ENCODE measurements at places on chromosomes 3 and 15.

DNA sequence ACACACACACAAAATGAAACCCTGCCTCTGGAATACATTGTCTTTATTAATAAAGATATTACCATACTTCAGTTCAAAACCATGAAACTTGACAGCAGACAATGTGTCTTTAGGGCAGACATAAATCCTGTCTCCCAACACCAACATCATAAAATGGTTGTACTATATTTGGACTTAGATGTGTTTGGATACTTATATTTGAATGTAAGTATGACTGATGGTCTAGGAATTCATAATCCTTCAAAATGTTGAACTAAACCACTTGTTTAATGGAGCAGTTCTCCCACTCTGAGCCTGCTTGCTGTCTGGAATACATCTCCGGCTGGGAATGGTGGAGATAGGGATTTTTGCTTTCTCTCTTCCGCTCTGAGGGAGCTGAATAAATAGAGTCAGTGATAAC is 10.6 kb downstream of the FBN1 start:
- no peak for DNase-seq

DNA sequence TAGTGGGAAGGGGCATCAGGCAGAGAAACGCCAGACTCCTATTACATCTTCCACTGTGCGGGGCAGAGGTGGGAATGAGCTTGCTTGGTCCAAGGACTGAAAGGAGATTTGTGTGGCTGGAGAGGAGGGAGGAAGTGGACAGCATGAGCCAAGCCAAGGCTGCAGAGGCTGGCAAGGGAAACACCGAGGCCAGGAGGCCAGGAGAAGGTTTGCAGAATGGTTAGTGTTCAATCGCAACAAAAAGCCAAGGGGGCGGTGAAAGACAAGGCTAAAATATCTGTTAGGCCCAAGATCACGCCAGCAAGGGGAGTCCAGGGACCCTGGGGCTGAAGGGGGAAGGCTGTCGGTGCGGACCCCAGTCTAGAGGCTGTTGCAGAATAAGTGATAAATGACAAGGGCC is 75.8 kb downstream of the CPN2 start:
- DNase-seq: no peak

- DNase-seq: no peak
Measured at GRCh38 chr15:69067296-69067695, 52.8 kb downstream of the NOX5 start.

DNA sequence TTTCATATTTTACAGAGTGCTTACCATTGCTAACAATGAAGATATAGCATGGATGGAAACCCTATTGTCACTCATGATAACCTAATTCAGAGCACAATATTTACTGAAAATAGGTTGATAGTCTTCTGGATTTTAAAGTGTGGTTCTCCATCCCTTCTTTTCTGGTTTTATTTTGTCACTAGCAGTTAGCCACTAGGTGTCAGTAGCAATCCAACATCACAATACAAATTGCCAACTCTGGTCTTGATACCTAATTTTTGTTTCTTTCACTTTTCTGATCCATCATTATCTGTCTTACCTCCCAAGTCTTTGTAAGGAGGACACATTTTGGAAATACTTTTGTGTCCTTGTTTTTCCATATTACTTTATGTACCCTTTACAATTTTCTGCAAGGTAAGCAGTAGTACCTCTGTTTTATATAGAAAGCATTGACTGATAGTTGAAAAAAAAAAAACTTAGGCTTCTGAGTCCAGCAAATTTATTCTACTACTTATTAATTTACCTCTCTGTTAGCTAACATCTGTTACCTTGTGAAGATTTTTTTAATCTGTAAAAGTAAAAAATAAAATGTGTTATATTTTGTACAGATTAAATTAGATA is 28.3 kb upstream of the CRYBG3 start:
- peak; percentile 85 for DNase-seq

- DNase-seq: no peak
Measured at GRCh38 chr15:93146601-93147000, 57.6 kb upstream of the RGMA start.

GRCh38 chr3:142664311-142664710 is 59.5 kb upstream of the TRPC1 start:
- peak; percentile 71 for DNase-seq

- no peak for DNase-seq
Measured at GRCh38 chr3:52292247-52293065, 4.8 kb downstream of the GLYCTK start.

GRCh38 chr15:89494941-89495637 is 1.3 kb downstream of the RHCG start:
- no peak for DNase-seq

- no peak for DNase-seq
Measured at GRCh38 chr15:94542391-94542790, 311.0 kb downstream of the MCTP2 start.

DNA sequence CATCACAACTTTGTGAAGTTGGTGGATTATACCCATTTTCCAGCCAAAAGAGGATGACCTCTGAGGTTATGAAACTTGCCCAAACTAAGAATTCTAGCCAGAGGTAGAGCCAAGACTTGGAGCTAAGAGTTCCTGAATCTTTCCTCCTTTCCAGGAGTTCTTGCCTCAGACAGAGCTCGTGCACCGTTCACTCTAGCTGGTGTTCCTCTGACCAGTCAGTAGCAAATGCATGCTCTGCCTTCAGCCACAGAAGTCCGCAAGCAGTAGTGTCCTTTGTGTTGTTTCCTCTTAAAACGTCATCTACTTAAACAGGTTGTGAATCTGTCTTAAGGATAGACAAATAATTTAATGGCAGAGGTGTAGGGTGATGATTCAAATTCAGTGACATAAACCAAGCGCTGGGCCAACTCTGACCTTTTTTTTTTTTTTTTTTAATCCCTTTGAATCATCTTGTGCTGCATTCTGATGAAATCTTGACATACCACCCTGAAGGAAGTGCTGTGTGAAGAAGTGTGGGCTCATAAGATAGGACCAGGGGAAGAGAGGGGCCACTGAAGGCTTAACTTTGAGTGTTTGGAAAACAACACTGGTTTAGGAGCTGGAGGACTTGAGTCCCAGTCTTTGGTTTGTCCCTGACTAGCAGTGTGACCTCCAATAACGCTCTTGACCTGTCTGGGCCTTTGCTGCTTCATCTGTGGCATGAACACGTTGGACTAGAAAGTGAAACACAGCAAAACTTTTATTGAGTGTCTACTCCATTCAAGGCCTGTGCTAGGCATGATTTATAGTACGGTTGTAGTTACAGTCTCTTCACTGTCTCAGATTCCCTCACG is 53.4 kb downstream of the ITPR1 start:
- DNase-seq: no peak

- peak; percentile 75 for DNase-seq
Measured at GRCh38 chr15:55993804-55994560, 570 bp upstream of the NEDD4 start.

GRCh38 chr3:20842594-20843436 is 656.8 kb upstream of the SGO1 start:
- DNase-seq: no peak

DNA sequence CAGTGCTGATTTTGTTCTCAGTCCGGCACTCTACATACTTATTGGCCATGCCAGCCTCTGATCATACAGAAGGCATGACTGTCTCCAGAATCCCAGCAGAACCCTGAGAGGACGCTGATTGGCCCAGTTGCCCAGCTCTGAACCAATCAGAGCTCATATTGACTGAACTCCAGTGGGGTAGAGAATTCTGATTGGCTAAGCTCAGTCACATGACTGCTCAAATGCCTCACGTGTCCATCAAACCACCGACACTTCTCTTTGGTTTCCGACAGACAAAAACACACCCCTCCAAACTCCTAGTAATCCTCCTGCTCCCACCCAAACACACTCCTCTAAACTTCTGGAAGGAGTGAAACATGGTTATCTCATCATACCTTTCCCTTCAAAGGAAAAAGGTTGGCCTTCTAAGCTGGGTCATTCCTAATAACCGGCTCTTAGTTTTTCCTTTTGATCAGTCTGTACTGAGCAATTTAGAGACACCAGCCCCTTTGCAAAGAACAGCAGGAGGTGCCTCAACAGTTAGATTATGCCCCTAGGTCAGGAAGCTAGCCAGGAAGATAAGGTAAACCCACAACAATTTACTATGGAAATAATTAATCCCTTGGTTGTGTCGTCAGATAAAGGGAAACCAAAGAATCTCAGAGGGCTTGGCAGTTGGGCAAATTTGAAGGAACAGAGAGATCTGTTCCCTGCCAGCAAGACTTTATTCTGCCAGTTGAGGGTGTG is 187.8 kb downstream of the TLE3 start:
- no peak for DNase-seq

- DNase-seq: no peak
Measured at GRCh38 chr15:66844041-66844746, 142.2 kb downstream of the SMAD6 start.

DNA sequence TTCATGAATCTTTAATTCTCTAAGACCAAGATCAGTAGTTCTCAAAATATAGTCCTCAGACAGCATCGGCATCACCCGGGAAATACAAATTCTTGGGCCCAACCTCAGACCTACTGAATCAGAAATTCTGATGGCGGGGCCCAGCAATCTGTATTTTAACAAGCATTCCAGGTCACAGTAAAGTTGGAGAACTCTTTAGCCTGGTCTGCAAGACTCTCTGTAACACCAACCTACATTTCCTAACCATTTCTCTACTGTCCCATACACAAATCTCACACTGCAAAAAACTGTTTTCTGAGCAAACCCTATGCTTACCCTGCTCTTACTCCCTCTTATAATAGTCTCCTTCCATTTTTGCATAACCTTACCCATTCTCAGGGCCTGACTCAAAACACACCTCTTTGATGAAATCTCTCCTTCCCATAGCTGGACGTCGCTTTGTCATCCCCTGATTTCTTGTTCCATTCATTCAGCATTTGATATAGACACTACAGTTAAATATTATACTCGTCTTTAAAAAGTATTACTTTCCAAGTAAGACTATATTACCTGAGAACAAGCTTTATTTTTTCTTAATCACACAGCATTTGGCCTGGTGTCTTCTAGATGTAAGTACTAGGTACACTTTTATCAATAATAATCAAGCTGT is 83.3 kb upstream of the MYO5C start:
- no peak for DNase-seq

- no peak for DNase-seq
Measured at GRCh38 chr3:100278910-100279309, 18.1 kb downstream of the TBC1D23 start.

GRCh38 chr3:129795186-129796010 is 98.1 kb downstream of the TMCC1 start:
- no peak for DNase-seq

DNA sequence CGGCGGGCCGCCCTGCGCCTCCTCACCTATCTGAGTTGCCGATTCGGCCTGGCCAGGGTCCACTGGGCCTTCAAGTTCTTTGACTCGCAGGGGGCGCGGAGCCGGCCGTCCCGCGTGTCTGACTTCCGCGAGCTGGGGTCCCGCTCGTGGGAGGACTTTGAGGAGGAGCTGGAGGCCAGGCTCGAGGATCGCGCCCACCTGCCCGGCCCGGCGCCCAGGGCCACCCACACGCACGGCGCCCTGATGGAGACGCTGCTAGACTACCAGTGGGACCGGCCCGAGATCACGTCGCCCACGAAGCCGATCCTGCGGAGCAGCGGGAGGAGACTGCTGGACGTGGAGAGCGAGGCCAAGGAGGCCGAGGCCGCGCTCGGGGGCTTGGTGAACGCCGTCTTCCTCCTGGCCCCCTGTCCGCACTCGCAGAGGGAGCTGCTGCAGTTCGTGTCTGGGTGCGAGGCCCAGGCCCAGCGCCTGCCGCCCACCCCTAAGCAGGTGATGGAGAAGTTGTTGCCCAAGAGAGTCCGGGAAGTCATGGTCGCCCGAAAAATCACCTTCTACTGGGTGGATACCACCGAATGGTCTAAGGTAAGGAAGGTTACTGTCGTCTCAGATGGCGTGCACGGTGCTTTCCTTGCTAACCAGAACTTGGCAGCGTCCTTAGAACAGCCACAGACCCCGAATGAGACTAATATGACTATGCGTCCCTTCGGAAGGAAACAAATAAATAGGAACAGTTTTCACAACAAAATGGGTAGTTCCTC is 567 bp downstream of the TICRR start:
- no peak for DNase-seq

GRCh38 chr3:157190380-157190872 is 30.5 kb upstream of the CCNL1 start:
- DNase-seq: no peak

GRCh38 chr3:69646287-69647067 is 92.8 kb upstream of the MITF start:
- DNase-seq: no peak

- no peak for DNase-seq
Measured at GRCh38 chr15:85754989-85755388, 39.7 kb downstream of the KLHL25 start.

- DNase-seq: no peak
Measured at GRCh38 chr3:184339001-184339400, 1.6 kb downstream of the FAM131A start.

- DNase-seq: no peak
Measured at GRCh38 chr15:83365370-83365938, 81.0 kb upstream of the BNC1 start.

GRCh38 chr3:100759159-100759558 is 49.9 kb downstream of the TFG start:
- no peak for DNase-seq

DNA sequence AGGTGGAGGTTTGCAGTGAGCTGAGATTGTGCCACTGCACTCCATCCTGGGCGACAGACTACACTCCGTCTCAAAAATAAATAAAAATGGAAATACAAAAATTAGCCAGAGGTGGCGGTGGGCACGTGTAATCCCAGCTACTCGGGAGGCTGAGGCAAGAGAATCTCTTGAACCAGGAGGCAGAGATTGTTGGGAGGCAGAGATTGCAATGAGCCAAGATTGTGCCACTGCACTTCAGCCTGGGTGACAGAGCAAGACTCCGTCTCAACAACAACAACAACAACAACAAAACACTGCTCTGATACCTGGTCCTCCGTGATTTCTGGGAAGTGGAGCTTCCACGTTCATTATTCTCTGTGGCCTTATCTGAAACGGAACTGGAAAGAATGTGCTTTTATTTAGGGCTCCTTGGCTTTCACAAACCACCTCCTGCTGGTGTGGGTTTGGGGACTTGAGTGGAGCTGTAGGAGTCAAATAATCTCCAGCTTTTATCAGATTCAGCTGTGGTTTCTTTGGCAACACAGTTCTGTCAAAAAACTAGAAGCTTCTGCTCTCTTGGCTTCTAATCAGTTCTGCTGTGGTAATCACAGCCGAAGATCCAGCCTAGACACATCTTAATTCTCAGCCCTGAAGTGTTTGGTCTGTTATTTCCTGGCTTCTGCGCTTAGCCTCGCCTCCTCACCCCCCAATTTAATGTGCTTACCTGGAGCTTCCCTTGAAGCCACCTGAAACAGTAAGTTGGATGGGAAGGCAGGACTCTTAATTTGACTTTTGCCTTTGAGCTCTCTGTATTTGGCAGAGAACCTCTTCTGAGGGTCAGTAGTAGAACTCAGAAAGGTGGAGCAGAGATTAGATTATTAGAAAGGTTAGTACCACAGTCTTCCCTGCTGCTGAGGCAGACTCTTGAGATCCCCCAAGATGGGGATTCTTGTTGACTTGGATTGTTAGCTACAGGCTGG is 21.4 kb downstream of the IRAK2 start:
- no peak for DNase-seq

GRCh38 chr3:14424711-14425580 is 22.5 kb downstream of the SLC6A6 start:
- DNase-seq: no peak
